ENCODE measurements at places on chromosomes 11 and 22. TPM values are rescaled to one million over a fixed set of nuclear protein-coding genes. Genes with fewer than 3 reads are reported as not detected.

Gene AGBL2
- total RNA-seq: 2.5 TPM

DNA sequence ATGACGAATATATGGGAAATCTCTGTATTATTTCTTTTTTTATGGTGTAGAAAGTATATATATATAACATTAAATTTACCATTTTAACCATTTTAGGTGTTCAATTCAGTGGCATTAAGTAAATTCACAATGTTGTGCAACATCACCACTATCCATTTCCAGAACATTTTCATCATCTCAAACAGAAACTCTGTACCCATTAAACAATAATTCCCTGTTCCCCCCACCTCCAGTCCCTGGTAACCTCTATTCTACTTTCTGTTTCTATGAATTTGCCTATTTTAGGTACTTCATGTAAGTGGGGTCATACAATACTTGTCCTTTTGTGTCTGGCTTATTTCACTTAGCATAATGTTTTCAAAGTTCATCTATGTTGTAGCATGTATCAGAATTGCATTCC lies 15.3 kb upstream of the PTS start:
- no peaks in the 10 kb centered on the region for H3K27me3 ChIP-seq
- no peaks in the 10 kb centered on the region for H3K4me1 ChIP-seq
- no peak for DNase-seq
- H3K36me3 ChIP-seq: no peaks in the 10 kb centered on the region
- no peak overlapping the region for H3K4me3 ChIP-seq
- no peak overlapping the region for H3K27ac ChIP-seq

DNA sequence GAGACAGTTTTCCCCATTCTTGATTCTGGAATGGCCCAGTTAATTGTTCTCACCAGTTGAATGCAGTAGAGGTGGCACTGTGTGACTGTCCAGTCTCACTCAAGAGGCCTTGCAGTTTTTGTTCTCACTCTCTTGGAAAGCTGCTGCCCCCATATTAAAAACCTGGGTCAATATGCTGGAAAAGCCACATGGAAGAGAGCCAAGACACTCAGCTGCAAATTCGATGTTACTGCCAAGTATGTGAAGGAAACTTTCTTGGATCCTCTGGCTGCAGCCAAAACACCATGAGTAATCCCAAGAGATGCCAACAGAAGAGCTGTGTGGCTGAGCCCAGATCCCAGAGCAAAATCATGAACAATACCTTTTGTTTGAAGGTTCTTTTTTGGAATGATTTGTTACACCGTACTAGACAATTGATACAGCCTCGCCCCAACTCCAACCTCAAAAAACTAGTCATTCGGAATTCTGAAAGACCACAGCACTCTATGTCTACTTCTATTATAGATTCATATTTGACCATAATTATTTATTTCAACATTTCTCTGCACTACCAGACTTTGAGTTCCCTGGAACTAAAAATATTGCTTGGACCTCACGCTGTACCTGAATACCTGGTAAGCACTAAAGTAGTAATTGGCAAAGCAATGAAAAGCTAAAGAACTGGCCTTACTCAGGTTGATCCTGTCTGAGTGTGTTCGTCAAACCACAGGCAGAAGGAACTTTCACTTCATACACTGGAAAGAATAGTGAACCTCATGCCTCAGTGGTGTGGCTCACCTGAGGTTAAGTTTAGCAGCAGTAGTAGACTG lies 378.8 kb downstream of the ETS1 start:
- H3K4me1 ChIP-seq: no peaks in the 10 kb centered on the region
- no peak overlapping the region for H3K27ac ChIP-seq
- DNase-seq: no peak
- no peaks in the 10 kb centered on the region for H3K27me3 ChIP-seq

Gene MUC5AC
- not detected for total RNA-seq

Gene DGAT2
- 14.1 TPM for total RNA-seq

DNA sequence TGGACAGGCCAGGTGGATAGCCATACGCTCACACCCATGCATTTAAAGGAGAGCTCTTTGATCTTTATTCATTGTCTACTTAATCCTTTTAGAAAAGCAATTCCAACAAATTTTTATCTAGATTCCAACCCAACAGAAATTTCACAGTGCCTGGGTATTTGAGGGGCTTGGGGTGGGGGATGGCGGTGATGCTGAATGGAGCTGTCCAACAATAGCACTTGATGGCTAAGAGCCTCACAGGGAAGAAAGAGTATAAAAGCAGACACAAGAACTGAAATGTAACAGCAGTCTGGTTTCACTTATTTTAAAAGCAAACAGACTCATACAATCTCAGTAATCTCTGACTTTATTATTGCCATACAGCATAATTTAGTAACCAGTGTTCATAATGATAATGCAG lies 101.8 kb upstream of the SORL1-AS1 start:
- H3K4me3 ChIP-seq: no peak overlapping the region
- DNase-seq: no peak
- H3K4me1 ChIP-seq: no peaks in the 10 kb centered on the region
- no peaks in the 10 kb centered on the region for H3K27me3 ChIP-seq
- no peaks in the 10 kb centered on the region for H3K36me3 ChIP-seq

Gene DEAF1
- total RNA-seq: 36.8 TPM
